Prostate gland (tissue), 2 donors: ENCODE measurements at places on chromosomes 2 and 18.
A peak's percentile ranks its signal among the peaks of the same experiment; 100 is the strongest.

DNA sequence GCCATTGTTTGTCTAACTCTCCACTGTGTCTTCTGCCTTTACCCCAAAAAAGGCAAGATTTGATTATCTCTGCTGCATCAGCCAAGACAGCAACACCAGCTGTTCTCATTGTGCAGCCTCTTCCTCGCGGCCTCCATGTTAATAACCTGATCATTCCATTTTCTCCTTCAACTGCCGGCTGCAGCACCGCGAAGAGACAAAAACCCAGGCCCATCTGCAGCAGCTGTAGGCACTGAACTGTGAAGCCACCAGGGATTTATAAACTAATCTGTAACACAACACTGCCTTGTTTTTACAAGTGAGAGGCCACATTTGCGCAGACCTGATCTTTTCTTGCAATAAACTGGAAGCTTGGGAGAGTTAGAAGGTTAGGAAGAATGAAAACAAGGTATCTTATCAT lies 147.8 kb downstream of the SATB2 start:
- DNase-seq, result no peak
- no peak overlapping the region for H3K4me3 ChIP-seq
- no peaks in the 10 kb centered on the region for H3K4me1 ChIP-seq

DNA sequence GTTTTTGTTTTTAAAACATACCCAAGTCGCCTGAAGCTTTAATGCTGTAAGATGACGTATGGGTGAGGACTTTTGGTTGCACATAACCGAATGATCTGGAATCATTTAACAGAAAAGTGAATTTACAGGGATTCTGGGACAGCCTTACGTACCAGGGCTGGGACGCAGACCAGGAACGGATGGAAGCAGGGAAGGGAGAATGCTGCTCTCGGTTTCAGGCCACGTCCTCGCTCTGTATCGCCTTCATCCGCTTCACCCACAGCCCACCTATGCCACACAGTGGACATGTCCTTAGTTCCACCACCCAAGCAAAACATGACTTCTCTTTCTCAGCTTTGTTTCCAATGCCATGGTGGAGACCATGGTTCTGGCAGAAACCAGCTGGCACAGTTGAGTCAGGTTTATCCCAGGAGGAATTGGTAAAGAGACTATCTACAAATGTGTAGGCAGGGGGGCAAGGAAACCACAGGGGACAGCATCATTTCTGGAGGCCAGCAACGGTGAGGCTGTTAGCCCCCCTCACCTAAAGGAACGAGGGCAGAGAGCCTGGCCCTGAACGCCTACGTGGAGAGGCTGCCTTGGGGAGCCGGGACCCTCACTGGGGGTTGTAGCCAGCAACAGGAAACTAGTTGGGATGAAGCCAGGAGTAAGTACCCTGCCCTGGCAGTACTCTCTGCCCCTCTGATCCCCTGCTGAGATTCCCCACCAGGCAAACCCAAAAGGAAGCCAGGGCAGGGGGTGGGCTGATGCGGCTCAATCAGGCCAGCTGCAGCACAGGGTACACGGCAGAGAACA lies 132.5 kb downstream of the NDUFA10 start:
- no peak overlapping the region for H3K27ac ChIP-seq
- H3K36me3 ChIP-seq, result no peaks in the 10 kb centered on the region
- H3K4me3 ChIP-seq, result no peak overlapping the region
- DNase-seq, result no peak

DNA sequence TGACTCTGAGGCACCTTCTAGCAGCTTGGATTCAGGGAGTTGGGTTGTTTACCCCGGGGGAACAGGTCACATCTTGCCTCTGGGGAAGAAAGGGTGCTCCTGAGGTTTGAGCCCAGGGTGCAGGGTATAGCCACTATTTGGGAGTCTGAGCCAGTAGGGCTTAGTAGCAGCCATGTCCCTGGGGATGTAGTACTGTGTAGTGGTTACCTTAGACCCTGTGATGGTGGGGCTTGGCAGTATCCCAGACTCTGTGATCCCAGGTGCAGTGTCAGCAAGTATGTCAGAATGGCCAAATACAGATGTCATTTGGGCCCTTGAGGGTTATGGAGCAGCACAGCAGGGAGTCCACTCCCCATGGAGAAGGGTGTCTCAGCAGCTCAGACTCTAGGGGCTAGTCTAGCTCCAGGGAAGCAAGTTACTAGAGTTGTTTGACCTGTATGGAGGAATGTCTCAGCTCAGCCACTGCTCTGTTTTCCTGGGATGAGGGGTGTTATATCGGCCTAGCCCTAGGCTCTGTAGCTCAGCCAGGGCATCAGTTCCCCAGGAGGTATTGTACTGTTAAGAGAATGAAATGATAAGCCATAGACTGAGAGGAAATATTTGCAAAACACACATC lies 151.3 kb downstream of the UBR3 start:
- H3K4me3 ChIP-seq, result no peak overlapping the region
- H3K27me3 ChIP-seq, result no peaks in the 10 kb centered on the region
- no peaks in the 10 kb centered on the region for H3K4me1 ChIP-seq
- H3K36me3 ChIP-seq, result no peaks in the 10 kb centered on the region
- no peak overlapping the region for H3K27ac ChIP-seq

DNA sequence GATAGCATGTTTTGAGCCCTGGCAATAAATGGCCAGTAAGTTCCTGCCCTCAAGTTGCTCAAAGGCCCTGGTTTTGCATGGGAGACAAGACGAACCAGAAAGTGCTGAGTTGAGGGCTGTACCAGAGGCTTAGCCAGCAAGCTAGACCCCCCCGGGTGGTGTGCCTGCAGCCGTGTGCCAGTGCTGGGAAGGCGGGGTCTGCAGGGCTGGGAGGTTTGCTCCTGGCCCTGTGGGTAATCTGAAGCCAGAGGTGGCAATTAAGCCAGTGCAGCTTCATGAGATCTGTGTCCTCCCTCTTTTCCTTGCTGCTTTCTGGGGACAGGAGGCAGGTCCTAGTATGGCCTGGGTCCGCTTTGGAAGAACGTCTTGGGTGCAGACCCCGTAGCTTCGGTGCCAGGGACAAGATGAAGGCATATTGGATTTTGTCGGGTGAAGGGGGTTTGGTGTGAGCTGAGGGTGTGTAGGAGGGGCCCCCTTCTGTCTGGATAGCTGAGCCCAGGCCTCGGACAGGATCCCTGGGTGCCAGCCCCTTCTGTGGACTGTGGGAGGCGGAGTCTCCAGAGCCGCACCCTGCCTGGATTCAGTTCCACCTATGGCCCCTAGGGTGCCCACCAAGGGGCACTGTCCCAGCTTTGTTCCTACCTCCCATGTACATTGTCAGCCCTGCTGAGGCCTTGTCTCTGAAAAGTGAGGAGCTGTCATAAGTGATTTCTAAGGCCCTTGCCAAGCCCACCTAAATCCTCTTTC lies 15.6 kb downstream of the ATOH8 start:
- H3K27me3 ChIP-seq, result no peaks in the 10 kb centered on the region
- H3K36me3 ChIP-seq, result no peaks in the 10 kb centered on the region
- peaks cover 12% of the 10 kb centered on the region for H3K4me1 ChIP-seq
- no peak overlapping the region for H3K4me3 ChIP-seq
- DNase-seq, result no peak
- no peak overlapping the region for H3K27ac ChIP-seq

DNA sequence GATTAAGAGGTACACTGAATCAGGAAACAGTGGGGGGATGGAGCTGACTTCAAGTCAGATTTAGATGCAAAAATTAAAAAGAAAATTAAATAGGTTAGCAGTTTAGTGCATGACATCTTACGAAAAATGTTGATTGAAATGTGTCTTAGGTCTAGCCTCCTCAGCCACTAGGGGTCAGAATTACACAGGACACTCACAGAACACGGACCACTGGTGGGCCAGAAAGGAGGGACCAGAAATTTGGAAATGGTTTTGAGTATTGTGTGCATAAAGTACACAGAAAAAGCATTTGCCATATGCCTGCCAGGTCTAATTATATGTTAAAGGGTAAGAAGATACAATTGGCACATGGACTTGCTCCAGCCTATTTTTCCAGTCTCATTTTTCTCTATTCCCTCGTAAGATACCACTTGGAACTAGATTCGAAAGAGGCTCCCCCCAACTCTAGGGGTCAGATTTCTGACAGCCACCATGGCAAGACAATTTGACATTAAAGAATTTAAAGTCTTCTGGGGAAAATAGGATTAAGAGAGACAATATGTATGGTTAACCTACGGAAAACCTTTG lies 550.2 kb upstream of the SETBP1 start:
- no peak overlapping the region for H3K4me3 ChIP-seq
- H3K36me3 ChIP-seq, result no peaks in the 10 kb centered on the region
- no peaks in the 10 kb centered on the region for H3K27me3 ChIP-seq
- no peak overlapping the region for H3K27ac ChIP-seq
- peak; percentile 9 for DNase-seq
- H3K4me1 ChIP-seq, result no peaks in the 10 kb centered on the region

DNA sequence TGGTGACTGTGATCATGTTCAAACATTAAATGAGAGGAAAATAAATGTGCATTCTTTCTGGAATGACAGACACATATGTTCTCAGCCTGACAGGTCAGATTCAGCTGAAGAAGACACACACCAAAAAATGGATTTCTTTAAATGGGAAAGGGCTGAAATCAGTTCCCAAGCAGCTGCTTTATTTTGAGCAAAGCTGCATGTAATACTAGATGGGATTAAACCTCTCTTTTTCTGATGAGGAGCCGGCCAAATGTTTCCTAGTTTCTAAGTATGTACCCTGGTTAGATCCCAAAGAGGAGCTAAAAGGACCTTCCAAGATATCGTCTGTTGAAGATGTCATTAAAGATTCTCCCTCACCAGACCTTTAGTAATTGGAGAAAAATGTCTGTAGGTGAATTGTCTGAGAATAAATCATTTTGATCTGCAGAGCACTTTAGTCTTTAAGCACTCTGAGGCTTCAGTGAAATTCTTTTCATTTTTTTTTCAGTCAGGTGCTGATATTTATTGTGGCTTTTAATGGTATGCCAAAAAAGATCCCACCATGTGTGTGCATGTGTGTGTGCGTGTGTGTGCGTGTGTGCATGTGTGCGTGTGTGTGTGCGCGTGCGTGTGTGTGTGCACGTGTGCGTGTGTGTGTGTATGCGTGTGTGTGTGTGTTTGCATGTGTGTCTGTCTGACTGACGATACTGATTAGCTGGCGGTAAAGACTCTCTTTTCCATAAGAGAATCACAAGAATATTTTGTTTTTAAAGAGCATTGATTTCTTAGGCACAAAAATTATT lies 175.8 kb downstream of the IRS1 start:
- no peak overlapping the region for H3K27ac ChIP-seq
- DNase-seq, result no peak
- no peak overlapping the region for H3K4me3 ChIP-seq
- H3K27me3 ChIP-seq, result no peaks in the 10 kb centered on the region

DNA sequence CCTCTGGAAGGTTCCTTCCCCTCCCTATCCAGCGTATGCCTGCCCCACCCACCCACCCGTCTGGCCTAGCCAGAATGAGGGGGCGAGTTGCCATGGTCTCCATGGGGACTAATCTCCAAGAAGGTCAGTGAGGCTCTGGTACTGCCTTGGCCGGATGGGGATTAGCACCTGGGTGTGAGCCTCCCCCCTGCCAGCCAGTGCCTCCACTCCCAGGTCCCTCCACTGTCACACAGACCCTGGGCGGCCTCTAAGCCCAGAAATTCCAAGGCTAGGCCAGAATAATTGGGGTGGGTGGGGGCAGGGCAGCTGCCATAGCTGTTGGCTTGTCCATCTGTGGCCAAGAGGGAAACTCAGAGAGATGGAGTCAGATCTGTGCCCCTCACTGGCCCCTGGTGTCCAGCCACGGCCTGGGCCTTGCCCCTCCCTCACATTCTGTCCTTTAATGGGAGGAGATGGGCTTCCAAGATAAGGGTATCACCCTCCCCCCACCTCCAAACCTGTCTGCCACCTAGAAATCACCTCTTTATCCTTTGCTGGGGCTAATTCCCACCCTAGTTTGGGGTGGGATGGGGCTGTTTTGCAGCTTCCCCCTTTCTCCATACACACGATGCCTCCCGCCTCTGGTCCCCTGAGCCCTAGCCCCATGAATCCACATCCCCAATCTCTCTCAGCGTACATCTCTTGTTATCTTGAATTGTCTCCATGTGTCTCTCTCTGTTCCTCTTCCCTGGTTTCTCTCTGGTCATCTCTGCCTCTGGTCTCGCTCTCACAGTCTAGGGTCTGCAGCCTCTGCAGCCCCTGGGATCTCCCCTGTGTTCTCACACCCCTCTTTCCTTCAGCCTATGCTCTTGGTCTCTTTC lies 6.0 kb upstream of the CRYBA2 start:
- DNase-seq, result no peak
- H3K27me3 ChIP-seq, result no peaks in the 10 kb centered on the region
- H3K27ac ChIP-seq, result peak overlapping the region; percentile 93
- H3K36me3 ChIP-seq, result no peaks in the 10 kb centered on the region

DNA sequence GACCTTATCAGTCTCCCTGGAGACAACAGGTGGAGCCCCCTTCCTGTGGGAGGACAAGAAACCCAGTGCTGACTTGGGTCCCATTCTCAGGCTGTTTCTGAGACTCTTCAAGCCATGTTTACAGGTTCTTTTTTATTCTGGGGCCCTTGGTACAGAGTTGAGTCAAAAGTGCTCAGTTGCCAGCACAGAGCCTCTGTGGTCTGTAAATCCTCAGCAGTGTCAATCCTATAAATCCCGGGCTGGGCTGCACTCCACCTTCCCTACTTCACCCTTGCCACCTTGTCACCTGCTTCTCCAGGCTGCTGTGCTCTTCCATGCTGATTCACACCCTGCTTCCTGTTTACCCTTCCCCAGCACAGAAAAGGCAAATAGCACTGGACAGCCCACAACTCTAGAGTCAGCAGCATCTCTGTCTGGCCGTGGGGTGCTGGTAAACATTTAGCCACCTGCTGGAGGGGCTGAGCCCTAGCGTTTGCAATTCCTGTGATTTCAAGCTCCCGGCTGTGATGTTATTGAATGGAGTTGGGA lies 74.7 kb downstream of the TNFRSF11A start:
- H3K27me3 ChIP-seq, result no peaks in the 10 kb centered on the region
- DNase-seq, result no peak
- H3K36me3 ChIP-seq, result no peaks in the 10 kb centered on the region
- no peaks in the 10 kb centered on the region for H3K4me1 ChIP-seq
- H3K27ac ChIP-seq, result no peak overlapping the region
- H3K4me3 ChIP-seq, result no peak overlapping the region

- no peaks in the 10 kb centered on the region for H3K4me1 ChIP-seq
- H3K27ac ChIP-seq, result no peak overlapping the region
- peaks cover 18% of the 10 kb centered on the region for H3K36me3 ChIP-seq
- DNase-seq, result no peak
Observed at GRCh38 chr18:76892832-76893231, 70.5 kb downstream of the ZNF236 start.

GRCh38 chr18:74476140-74476539 lies 19.0 kb upstream of the DIPK1C start:
- DNase-seq, result no peak
- no peaks in the 10 kb centered on the region for H3K27me3 ChIP-seq
- H3K4me1 ChIP-seq, result no peaks in the 10 kb centered on the region
- no peak overlapping the region for H3K27ac ChIP-seq
- no peaks in the 10 kb centered on the region for H3K36me3 ChIP-seq
- no peak overlapping the region for H3K4me3 ChIP-seq
